ENCODE measurements at places on chromosomes 3 and 15.

DNA sequence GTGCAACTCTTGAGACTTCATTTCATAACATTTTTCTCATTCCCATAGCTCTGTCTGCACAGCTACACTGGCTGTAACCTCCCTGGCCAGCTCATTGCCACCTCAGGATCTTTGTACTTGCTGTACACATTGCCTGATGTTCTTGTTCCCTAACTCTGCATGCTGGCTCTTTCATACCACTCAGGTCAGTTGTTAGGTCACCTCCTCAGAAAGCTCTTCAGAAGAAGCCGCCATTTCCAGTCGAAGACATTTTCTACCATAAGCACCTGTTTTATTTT is 176.2 kb downstream of the AKAP13 start:
- DNase-seq = no peak

- no peak for DNase-seq
Measured at GRCh38 chr3:197296545-197296944, 1.9 kb downstream of the DLG1 start.

- no peak for DNase-seq
Measured at GRCh38 chr3:180250172-180250571, 213.4 kb upstream of the PEX5L start.

- no peak for DNase-seq
Measured at GRCh38 chr3:12628813-12629212, 35.1 kb downstream of the RAF1 start.

- DNase-seq = no peak
Measured at GRCh38 chr3:94429517-94429916, 366.7 kb downstream of the NSUN3 start.

- DNase-seq = no peak
Measured at GRCh38 chr3:16587047-16587680, 18.1 kb downstream of the DAZL start.

DNA sequence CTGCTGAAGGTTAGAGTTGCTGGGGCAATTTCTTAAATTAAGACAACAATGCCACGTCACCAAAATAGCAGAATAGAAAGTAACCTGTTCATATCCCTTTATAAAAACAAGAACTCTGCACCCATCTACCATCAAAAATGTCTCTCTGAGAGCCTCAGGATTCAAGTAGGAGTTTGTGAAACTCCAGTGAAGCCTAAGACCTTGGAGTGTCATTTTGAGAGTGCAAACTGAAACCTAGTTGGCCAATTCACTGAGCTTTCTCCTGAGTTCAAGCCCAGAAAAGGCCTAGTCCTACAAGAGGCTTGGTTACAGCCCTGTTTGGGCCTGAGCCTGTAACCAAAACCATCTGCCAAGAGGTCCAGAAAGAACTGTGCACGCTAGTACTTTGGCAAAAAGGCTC is 335.1 kb downstream of the EFHB start:
- DNase-seq = no peak

DNA sequence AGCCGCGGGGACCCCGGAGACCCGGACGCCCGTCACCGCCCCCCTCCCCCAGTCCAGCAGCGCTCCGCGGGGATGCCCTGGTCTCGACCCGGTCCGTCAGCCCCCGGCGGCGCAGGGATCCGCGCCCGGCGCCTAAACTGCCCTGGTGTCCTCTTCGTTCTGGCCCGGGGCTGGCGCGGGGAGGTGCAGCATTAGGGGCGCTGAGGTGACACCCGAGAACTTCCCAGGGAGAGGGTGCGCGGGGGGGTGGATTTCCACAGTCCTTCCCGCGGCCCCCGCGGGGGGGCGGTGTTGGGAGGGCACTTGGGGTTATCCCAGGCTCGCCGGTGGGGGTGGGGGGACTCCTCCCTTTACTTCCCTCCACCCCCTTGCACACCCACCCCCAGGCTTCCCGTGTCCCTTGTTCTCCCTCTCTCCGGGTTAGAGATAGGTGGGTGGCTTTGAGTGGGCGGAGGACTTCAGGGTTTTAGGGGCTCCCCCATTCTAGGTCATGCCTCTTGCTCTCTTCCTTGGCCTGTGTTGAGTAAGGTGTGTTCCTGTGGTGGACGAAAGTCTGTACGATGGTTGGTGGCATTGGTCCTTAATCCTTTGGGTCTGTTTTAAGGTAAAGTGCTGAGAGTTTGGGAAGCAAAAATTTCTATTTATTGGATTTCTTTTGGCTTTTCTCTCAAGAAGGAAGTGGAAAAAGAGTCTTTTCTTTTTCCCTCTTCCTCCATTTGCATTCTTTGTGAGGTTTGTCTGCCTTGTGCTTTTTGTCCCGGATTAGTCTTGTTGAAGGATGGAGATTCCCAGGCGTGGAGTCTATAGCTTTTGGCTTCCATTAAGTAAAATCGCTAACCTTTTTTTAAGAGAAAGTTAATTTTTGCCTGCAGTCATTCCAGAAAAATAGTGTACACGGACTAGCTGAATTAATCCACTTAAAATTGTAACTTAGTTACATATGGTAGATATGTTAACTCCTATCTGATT is 811 bp downstream of the SKIL start:
- DNase-seq = peak; percentile 56

DNA sequence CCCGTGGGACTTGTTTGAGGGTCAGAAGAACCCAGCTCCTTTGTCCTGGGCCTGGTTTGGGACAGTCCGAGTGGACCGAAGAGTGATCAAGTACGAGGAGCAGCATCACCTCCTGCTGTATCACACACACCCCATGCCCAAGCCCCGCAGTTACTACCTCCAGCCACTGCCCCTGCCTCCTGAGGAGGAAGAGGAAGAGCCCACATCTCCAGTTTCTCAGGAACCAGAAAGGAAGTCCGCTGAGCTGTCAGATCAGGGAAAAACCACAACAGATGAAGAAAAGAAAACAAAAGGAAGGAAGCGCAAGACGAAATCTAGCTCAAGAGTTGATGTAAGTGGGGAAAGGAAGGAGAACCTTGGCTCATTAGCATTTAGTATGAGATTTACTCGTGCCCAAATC is 3.3 kb upstream of the P2RY12 start:
- no peak for DNase-seq

Data from nucleus accumbens (tissue), 56 donors.